ENCODE measurements at places on chromosomes 1 and 21. TPM values are rescaled to one million over a fixed set of nuclear protein-coding genes. Genes with fewer than 3 reads are reported as not detected.

Gene DNASE2B
- not detected for total RNA-seq

Gene DEPDC1
- total RNA-seq: 0.68 TPM

Gene ARHGEF10L
- 4.1 TPM for total RNA-seq

Gene C1orf116
- total RNA-seq: 33.2 TPM

Measured in nasal cavity respiratory epithelium epithelial cell of viscerocranial mucosa (primary cell).